ENCODE measurements at places on chromosomes 5 and 9.

DNA sequence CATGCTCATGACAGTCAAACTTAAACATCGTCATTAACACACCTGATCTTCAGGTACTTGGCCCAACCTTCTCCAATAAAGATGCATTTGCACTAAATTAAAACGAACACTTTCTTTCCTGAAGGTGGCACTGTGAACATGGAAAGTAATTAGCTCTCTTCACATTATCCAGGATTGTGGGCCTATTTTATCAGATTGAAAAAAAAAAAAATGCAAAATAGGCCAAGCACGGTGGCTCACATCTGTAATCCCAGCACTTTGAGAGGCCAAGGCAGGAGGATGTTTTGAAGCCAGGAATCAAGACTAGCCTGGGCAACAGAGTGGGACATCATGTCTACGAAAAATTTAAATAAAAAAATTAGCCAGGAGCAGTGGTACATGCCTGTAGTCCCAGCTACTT, 14.4 kb upstream of the CDC20B start:
- DNase-seq: no peak

- no peak for DNase-seq
Observed at GRCh38 chr9:137295238-137295811, 6.7 kb downstream of the NRARP start.

- no peak for DNase-seq
Observed at GRCh38 chr5:137142346-137142745, 356.8 kb downstream of the SPOCK1 start.

GRCh38 chr5:50593681-50594080, 72.8 kb upstream of the PARP8 start:
- DNase-seq: peak; percentile 77

DNA sequence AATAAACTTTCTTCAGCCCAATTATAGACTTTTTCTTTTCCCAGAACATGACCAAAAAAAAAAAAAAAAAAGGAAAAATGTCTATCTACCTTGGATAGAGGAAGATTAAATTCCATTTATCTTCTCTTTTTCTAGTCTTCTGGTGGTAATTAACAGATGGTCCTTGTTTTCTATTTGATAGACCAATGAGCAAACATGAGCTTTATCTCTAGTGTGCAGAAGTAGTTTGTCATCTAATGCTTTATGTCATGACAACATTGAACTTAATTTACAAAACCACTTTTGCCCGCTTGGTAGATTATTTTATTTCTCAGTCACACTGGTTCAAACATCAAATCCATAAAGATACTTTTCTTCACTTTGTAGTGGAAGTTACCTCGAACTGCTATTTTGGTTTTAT, 69.5 kb upstream of the ELL2 start:
- DNase-seq: no peak

GRCh38 chr9:116250891-116251290, 97.3 kb downstream of the PAPPA start:
- DNase-seq: no peak

GRCh38 chr5:117041926-117042595, 467.4 kb upstream of the SEMA6A start:
- no peak for DNase-seq

- no peak for DNase-seq
Observed at GRCh38 chr5:142605611-142606010, 80.3 kb downstream of the FGF1 start.

DNA sequence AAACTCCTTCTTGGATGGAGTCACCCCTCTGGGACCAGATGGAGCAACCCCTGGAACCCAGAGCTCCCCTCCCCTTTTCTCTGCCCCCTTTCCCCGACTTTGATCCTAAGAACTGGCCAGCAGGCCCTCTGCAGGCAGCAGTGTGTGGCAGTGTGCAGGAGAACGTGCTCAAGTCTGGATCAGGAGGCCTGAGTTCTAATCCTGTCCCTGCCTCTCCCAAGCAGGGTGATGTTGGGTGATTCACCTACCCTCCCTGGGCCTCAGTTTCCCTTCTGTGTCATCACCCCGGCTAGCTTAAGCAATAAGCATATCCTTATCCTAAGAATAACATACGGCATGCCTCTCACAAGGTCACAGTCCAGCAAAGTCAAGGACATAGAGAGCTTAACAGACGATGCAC, 67.6 kb downstream of the C9orf50 start:
- DNase-seq: no peak

GRCh38 chr9:129868872-129869486, 33.7 kb downstream of the USP20 start:
- peak; percentile 85 for DNase-seq

GRCh38 chr9:100600521-100601079, 22.7 kb downstream of the CAVIN4 start:
- no peak for DNase-seq

- DNase-seq: no peak
Observed at GRCh38 chr5:149732324-149733128, 2.4 kb downstream of the PPARGC1B start.

GRCh38 chr9:35436933-35437332, 53.0 kb upstream of the RUSC2 start:
- DNase-seq: no peak

GRCh38 chr9:8221462-8221861, 421.9 kb upstream of the DMAC1 start:
- DNase-seq: no peak

- DNase-seq: no peak
Observed at GRCh38 chr5:172949426-172949825, 9.8 kb upstream of the RPL26L1 start.

DNA sequence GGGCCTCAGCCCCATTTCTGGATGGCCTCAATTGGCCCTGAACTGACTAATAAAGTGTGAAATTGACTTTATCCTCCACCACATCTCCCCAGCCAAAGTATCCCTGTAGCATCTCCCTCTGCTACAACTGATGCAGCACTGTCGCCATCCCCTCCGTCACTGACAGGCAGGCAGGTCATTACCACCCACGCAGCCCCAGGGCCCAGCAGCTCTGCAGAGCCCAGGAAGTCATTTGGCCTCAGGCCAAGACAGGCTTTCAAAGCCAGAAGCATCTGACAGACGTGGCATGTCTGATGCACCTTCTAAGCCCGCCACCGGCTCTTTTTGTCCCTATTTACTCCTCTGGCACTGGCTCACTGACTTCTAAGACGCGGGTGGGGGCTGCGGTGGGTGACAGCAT, 65.3 kb downstream of the ARHGEF37 start:
- DNase-seq: peak; percentile 42
